ENCODE measurements at places on chromosomes 2 and 18. TPM values are rescaled to one million over a fixed set of nuclear protein-coding genes. Genes with fewer than 3 reads are reported as not detected.

- ATAC-seq = no peak
Measured at GRCh38 chr18:62407660-62408059, 82.5 kb downstream of the TNFRSF11A start.

GRCh38 chr2:238493880-238494572 lies 67.3 kb downstream of the ASB1 start:
- ATAC-seq = no peak

DNA sequence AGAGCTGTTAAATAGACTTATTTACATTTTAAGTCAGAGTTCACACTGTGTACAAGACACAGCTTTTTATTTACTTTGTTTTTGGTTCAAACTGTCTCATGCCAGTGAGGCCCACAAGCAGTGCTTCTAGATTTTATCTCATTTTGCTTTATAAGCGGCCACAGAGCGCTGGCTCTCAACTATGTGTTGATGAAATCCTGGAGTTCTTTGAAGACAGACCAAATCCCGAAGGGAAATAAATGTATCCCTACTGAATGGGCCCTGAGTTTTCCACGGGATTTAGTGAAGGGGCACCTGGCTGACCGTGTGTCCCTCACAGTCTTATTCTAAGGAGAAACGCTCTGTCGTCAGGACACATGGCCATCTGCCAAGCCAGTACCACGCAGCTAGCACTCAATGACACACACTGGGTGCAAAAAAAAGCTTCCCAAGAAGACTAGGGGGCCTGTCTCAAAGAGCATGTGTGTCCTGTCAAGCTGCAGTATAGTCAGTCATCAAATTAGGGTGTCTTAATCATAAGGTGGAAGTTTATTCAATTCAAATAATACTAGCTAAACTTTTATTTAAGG lies 23.4 kb downstream of the LYPD1 start:
- ATAC-seq = no peak

GRCh38 chr2:217393585-217394032 lies 533.7 kb upstream of the TNP1 start:
- peak; percentile 85 for ATAC-seq

DNA sequence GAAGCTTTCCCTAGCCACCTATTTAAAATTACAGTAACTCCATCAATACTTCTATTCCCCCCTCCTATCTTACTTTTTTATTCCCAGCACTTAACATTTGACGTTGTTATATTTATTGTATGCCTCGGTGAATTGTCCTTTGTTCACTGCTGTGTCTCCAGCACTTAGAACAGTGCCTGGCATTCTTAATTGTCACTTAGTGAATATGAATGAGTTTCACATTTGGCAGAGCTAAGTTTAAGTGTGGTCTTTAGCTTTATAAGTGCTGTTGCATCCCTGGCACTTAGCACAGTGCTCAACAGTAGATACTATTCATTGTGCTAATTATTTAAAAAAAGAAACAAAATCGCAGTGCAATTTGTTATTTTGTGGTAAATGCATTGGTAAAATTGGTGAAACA lies 1.7 kb downstream of the RMP24 start:
- no peak for ATAC-seq

DNA sequence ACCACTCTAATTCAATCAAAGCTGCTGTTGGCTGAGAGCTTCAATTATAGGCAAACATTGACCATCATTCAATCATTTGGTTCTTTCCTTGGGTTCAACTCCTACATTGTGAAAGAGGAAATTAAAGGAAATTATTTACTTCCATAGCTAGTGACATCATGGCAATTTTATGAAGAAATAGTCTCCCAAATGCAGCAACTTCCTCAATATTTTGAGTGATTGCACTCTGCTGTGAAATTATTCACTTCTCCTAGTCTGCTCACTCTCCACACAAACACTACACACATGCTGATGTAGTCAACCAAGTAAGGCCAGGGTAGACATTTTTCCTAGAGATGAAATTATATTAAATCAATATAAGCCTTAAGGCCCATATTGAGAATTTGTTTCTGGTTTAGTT lies 86.7 kb upstream of the NCKAP5 start:
- no peak for ATAC-seq

- ATAC-seq = no peak
Measured at GRCh38 chr2:144233317-144233716, 286.6 kb downstream of the ZEB2 start.

- no peak for ATAC-seq
Measured at GRCh38 chr2:230878599-230879188, 14.0 kb downstream of the ITM2C start.

GRCh38 chr2:2243666-2244065 lies 87.4 kb downstream of the MYT1L start:
- no peak for ATAC-seq

GRCh38 chr18:31508781-31509180 lies 10.8 kb downstream of the DSG2 start:
- ATAC-seq = no peak

DNA sequence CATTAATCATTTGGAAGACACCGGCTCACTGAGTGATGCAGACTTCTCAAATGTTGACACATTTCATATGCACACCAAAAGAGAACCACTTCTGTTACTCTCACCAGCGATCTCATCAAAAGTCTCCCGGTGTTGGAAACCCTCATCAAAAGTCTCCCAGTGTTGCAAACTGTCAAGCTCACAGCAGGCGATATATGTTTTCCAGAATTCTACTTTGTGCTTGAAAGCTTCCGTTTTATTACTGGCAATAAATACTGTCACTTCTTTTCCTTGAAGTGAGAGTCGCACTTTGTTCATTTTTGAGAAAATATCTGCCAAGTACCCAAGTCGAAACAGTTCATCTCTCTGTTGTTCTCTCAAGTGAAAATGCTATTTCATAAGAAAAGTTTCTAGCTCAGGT lies 20.5 kb downstream of the MLPH start:
- no peak for ATAC-seq

DNA sequence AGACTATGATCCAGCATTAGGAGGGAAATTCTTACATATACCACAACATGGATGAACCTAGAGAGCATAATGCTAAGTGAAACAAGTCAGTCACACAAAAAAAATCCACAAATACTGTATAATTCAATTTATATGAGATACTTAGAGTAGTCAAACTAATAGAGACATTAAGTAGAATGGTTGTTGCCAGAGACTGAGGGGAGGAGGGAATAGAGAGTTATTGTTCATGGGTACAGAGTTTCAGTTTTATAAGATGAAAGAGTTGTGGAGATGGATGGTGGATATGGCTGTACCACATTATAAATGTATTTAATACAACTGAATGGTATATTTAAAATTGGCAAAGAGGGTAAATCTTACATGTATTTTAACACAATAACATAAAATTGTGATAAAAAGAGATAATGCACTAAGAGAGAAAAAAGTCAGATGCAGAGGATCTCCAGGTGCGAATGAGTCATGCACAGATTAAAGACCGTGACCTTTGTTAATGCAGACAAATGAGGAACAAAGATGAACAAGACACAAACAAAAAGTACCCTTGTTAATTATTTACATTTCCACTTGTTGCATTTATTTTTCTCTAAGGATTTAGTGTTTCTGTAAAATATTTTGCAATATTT lies 541.7 kb upstream of the MEX3C start:
- ATAC-seq = no peak

GRCh38 chr2:188238386-188238785 lies 53.3 kb upstream of the GULP1 start:
- no peak for ATAC-seq

- ATAC-seq = no peak
Measured at GRCh38 chr2:151180123-151180522, 81.5 kb downstream of the RBM43 start.

- ATAC-seq = no peak
Measured at GRCh38 chr18:79630281-79631095, 49.1 kb upstream of the CTDP1 start.

DNA sequence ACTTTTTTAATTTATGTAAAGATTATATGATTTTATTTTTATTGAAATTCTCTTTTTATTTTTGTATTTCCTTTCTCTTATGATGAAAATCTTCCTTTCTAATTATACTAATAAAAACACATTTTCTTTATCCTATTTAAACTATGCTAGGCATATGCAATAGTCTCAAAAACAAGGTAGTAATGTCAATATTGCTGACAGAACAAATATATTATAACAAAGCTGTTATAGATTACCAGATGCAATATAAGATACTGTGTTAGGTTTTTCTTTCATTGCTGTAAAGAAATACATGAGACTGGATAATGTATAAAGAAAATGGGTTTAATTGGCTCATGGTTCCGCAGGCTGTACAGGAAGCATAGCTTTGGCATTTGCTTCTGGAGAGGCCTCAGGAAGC lies 631.2 kb upstream of the SOX11 start:
- ATAC-seq = no peak

- no peak for ATAC-seq
Measured at GRCh38 chr2:216302981-216303676, 69.2 kb downstream of the MARCHF4 start.

DNA sequence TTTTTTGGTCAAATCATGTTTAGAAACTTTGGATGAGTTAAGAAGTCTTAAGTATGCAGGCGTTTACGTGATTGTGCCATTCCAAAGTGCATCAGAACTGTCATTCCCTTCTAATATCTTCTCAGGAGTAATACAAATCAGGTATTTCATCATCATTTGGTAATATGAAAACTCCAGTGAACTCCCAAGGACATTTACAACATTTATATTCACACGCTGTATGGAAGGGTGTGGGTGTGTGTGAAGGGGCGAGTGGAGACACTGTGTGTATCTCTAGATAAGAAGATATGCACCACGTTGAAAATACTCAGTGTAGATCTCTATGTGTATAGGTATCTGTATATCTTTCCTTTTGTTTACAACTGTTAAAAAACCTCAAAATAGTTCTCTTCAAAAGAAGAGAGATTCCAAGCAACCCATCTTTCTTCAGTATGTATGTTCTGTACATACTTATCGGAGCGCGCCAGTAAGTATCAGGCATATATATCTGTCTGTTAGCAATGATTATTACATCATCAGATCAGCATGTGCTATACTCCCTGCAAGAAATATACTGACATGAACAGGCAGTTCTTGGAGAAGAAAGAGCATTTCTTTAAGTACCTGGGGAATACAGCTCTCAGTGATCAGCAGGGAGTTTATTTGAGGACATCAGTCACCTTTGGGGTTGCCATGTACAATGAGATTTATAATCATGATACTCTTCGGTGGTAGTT lies 29.3 kb downstream of the COX7A2L start:
- no peak for ATAC-seq

- ATAC-seq = no peak
Measured at GRCh38 chr18:7681298-7681697, 114.2 kb downstream of the PTPRM start.

GRCh38 chr2:24762518-24762917 lies 30.7 kb downstream of the PTRHD1 start:
- ATAC-seq = no peak

GRCh38 chr2:66463206-66463755 lies 28.4 kb downstream of the MEIS1 start:
- no peak for ATAC-seq

DNA sequence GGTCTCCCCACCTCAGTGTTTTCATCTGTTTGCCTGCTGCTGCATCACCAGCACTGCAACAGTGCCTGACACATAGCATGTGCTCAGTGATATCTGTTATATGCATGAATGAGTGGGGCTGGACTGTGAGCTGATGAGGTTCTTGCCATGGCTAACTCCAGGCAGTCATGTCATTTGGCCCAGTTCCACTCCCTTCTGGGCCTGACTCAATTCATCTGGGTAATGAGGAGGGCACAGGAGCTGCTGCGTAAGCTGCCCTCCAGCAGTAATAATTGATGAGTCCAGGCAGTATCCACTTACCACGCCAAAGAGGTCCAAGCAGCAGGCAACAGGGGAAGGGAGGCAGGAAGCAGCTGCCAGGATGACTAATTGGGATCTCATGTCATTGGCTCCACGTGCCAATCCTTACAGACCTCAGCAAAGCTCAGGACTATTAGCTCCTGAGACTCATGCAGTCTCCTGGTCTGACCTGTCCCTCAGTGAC lies 34.1 kb upstream of the MAT2A start:
- peak; percentile 91 for ATAC-seq

GRCh38 chr2:65554765-65555591 lies 122.6 kb upstream of the SPRED2 start:
- no peak for ATAC-seq

DNA sequence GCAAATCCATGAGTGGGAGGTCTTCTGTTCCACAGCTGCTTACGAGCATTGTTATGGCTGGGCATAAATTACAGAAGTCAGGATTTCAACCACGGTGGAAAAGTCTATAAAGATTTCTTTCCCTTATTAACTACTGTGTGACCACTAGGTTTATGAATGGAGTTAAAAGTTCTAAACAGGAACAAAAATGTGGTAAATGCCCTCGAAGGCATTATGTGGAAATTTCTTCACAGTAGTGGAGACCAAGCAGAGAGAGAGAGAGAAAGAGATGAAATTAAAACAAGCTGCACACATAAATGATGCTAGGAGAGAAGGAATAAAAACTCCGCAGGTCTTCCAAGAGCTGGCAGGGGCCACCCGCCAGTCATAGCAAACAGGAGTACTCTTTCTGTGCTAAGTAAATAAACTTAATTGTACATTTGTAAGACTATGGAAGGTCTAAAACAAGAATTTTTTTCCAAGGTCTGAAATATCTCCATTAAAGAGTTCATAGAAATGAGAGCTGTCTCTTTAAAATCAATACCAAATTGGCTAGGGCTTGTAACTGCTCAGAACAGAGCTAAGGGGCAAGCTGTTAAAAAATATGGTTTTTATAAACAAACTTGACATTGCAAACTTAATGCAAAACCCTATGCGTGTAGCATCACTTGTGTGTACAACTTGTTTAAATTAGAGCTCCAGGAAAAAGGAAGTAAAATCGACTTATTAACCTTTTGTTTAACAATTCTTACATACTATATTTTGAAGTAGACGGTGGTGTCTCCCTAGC lies 438.2 kb downstream of the MEIS1 start:
- no peak for ATAC-seq

DNA sequence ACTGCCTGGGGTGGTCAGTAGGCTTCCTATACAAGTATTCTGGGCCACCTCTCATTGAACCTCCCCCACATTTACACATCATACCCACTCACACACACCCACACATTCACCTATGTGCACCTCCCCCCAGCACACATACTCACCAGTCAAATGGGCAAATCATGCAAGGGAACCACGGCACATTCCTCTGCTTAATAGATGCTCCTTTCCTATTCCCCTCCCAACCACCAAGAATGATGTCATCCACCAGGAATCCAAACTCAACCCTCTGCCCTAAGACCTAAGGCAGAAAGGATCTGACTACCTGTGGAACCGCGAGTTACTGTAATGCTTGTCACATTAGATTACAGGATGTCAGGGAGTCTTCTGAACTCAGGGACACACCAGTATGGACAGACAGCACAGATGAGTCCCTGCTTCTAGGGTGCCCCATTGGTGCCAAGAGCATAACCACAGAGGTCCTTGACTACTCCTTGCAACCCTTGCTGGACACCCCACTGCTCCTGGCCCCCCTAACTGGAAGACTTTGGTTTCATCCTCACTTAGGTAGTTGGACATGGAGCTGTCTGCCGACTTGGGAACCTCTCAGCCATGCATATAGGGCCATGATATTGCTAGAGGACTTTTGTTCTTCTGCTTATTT lies 21.5 kb upstream of the CAB39 start:
- ATAC-seq = peak; percentile 70

GRCh38 chr2:221705185-221705877 lies 133.2 kb upstream of the EPHA4 start:
- no peak for ATAC-seq

- ATAC-seq = peak; percentile 94
Measured at GRCh38 chr2:231642631-231643494, 50.2 kb downstream of the TEX44 start.

The ASB18 gene
- not detected for total RNA-seq

The SMAD2 gene
- total RNA-seq = 87.2 TPM

The AGAP1 gene
- 17.1 TPM for total RNA-seq

The MROH2A gene
- total RNA-seq = 0.52 TPM

The GTF2A1L gene
- not detected for total RNA-seq

The ANKRD30B gene
- not detected for total RNA-seq

The VIT gene
- 2.6 TPM for total RNA-seq

The STEAP3 gene
- 11.6 TPM for total RNA-seq

The DPP4 gene
- total RNA-seq = 0.56 TPM

The CHN1 gene
- total RNA-seq = 1.8 TPM

All from esophagus mucosa (tissue), 1 donor.